Daoy (cell line): ENCODE measurements at places on chromosomes 6 and 20. TPM values are rescaled to one million over a fixed set of nuclear protein-coding genes. Genes with fewer than 3 reads are reported as not detected.

The HRH3 gene
- total RNA-seq: not detected in 2 replicates

The TXLNB gene
- total RNA-seq: 0.11 TPM in 1 of 2 replicates, not detected in the other

The BTN1A1 gene
- not detected in 2 replicates for total RNA-seq

The DZANK1 gene
- 0.89 and 1.4 TPM in 2 replicates for total RNA-seq

The SNAI1 gene
- total RNA-seq: 1.3 and 1.7 TPM in 2 replicates

The PSMB9 gene
- 76.5 and 99.3 TPM in 2 replicates for total RNA-seq

The PRDM13 gene
- total RNA-seq: 2.3 and 3.4 TPM in 2 replicates

The ULBP3 gene
- 27.3 and 36.4 TPM in 2 replicates for total RNA-seq

The DNMT3B gene
- total RNA-seq: 3.7 and 5.4 TPM in 2 replicates

The HLA-DMB gene
- total RNA-seq: 0.23 and 3.2 TPM in 2 replicates

The CD40 gene
- total RNA-seq: 0.06 TPM in 1 of 2 replicates, not detected in the other

The TNNC2 gene
- total RNA-seq: not detected in 2 replicates

The APCDD1L gene
- total RNA-seq: 2.8 and 3.2 TPM in 2 replicates

The CRISP2 gene
- total RNA-seq: 0.23 and 1.1 TPM in 2 replicates
